GOT3 (cell line): ENCODE measurements at places on chromosomes 2 and 18.

GRCh38 chr18:54386043-54386442 is 28.3 kb downstream of the C18orf54 start:
- no peak for DNase-seq

DNA sequence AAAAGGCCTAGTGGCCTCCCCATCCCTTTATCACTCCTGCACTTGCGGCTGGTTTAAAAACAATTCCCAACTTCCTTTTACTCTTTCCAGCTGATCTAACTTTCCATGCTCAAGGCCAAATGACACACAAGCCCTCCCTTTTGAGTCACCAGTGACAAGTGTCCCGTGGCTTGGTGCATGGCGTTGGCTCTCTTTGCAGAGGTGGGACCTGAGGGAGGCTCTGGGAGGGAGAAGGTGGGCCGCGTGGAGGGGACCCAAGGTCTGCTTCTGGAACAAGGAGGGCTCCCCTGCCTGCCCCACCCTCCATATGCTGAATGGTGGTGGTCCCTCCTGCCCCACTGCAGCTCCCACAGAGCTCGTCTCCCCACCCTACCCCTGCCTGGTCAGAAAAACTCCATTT is 30.8 kb upstream of the HPCAL1 start:
- DNase-seq: no peak

DNA sequence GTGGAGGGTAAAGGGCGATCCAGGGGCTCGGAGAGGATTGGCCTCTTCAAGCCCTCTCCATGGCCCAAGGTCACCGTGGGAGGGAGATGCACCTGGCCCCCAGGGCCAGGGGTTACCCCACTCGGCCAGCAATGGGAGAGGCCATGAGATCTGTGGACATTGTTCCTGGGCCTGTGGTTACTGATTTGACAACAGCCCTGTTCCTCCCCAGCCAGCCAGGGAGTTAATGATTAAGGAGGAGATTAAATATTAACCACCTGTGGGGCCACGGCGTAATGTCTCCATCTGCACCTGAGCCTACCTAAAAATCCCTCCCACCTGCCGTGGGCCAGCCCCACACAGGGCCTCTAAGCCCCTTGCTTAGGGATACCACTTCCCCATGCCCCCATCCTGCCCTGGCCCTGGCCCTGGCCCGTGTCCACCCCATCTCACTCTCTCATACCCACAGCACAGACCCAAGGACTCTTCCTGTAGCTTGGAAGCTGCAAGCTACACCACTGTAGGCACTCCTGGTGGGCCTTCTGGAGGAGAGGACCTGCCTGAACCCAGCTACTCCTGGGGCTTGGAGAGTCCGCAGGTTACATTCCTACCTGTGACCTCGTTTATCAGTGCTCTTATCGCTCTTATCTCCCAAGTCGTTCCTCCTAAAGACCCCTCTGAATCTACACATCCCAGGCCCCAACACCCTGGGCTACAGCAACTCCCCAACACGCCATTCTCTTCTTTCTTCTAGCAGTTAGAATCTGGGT is 32.1 kb downstream of the ZFP36L2 start:
- DNase-seq: no peak

DNA sequence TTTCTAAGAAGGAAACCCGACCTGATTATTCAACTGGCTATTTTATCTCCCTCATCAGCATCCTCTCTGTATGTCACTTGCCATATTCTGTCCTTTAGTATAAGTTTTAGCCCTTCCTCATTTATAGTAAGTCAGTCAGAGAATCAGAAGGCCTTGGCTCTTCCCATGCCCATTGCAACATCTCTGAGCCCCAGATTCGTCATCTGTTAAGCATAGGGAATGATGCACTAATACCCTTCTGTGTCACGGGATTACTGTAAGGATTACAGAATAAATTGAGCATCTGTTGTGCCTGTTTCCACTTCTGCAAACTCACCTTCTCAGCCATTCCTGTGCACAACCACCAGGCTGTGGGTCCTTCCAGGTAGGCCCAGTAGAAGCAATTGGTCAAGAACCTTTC is 258.1 kb upstream of the RAB12 start:
- no peak for DNase-seq

DNA sequence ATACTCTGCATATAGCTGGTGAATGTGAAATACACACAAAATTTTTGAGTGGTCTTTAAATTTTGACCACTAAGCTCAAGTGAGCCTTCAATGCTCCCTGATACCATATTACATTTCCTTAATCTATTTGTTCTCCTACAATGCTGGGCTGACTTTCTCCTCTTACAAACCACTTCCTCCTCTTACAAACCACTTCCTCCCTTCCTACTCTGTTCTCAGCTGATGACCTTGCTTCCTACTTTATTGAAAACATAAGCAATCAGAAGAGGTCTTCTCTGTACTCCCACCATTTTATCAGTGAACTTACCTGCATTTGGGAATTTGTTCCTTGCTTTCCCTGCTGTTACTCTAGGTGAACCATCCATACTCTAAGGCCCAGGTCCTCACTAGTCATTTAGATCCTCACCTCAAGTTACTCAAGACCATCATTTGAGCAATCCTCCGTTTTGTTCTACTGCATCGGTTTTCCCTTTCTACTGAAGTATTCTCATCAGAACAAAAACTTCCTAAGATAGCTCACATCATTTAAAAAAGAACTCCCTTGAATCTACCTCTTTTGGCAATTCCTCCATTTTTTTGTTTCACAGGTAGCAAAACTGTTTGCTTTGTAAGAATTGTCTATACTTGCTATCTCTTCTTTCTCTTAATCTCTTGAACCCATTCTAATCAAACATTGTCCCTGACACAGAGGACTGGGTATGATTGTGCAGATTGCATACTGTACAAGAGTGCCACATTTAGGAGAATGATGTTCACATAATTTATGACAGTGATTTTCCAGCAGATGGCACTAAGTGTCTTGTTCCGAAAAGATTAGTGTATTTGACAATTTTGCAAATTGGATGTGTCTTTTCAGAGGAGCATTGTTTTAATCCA is 96.5 kb downstream of the EPB41L5 start:
- DNase-seq: no peak

DNA sequence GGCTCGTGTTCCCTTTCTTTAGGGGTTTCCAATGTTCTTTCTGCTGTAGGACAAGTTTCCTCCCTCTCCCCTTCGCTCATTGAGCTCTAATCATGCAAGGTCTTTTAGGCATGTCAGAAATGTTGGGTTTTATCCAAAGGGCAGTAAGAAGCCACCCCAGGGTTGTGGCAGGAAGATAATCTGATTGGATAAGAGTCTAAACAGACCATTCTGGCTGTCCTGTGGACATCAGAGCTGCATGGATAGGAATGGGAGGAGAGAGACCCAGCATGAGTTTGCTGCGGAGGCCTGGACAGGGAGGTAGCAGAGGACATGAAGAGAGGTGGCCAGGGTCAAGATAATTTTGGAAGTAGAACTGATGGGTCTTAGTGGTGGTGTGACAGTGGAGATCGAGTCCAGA is 88.2 kb downstream of the ACKR3 start:
- no peak for DNase-seq

DNA sequence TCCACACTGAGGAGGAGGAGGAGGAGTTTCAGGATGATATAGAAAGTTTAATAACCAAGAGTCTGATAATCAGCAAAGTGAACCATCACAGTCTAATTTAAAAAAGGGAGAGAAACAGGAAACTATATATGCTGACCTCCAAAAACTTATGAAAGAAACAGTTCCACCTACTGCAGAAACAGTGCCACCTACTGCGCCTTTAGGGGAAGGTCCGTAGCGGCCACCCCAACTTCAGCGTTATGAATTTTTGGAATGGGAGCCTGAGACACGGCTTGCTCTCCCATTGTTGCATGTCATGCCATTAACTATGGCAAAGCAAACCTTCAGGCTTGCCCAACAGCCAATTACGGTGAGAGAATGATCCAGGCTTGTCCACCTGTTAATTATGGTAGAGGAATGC is 1719.2 kb upstream of the LRRTM1 start:
- no peak for DNase-seq

- DNase-seq: no peak
Observed at GRCh38 chr2:212854116-212854515, 297.3 kb downstream of the IKZF2 start.

DNA sequence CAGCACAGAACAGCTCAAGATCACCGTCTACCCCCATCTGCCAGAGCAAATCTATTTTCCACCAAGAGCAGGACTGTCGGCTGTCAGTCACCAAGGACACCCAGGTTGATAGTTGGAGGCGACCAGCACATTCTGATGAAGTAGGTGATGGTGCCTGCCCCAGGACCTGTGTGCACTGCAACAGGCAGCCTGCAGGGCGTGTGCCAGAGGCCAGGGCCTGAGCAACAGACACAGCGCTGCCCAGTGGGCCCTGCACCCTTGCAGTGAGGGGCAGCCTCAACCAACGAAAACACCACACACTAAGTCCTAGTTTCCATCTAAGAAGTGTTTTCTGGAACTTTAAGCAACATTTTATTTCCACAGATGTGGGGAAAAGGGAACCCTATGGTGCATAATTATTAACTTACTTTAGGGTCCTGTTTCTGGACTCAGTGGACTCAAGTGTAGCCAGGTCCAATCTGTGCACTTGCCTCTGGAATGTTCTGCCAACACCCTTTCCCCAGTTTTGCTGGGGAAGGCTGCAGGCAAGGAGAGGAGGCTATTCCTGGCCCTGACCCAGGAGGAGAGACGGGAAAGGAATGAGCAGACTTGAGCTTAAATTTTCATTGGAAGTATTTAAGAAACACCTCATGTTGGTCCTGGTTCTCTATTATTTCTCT is 61.5 kb downstream of the ADNP2 start:
- no peak for DNase-seq

GRCh38 chr2:45968946-45969584 is 317.6 kb downstream of the PRKCE start:
- no peak for DNase-seq

- DNase-seq: no peak
Observed at GRCh38 chr2:187495324-187495723, 47.3 kb upstream of the CALCRL start.

GRCh38 chr2:160331258-160332025 is 131.4 kb upstream of the ITGB6 start:
- no peak for DNase-seq

DNA sequence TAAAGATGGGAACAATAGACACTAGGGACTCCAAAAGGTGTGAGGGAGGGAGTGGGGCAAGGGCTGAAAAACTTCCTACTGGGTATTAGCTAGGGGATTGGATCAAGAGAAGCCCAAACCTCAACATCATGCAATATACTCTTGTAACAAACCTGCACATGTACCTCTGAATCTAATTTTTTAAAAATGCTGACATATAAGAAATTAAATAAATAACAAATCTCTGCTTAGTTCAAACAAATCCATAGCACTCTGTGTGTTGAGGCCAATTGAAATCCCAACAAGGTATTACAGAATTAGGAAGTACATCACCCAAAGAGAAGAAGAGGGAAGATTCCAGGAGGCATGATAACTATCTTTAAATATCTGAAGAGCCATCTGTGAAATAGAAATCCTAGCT is 55.4 kb upstream of the CDH20 start:
- no peak for DNase-seq

- no peak for DNase-seq
Observed at GRCh38 chr2:129422028-129422427, 557.4 kb upstream of the RAB6C start.

GRCh38 chr2:70904371-70905216 is 31.1 kb upstream of the ATP6V1B1 start:
- no peak for DNase-seq

DNA sequence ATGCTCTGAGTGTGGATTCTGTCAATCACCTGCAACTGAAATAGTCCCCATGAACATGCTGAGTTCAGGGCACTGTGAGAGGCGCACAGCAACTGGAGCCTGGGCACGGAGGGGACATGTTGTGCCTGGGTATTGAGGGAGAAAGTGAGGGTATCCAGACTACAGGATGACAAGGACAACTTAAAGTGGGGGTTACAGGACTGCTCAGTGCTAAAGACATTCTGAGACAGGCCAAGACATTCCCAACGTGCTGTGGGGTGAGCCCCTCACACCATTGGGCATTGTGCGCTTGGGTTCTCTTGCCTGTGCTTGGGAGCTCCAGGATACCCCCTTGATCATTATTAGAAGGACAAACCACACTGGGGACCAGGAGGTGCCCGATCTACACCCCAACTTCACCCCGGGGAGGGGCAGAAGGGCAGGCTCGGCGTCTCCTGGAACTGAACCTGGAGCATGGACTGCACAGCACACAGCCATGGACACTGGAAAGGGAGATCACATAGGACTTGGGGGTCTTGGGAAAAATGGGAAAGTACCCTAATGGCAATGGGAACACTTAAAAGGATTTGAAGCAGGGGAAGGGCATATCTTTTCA is 72.5 kb upstream of the HDAC4 start:
- DNase-seq: no peak
